ENCODE measurements at places on chromosomes 7 and 10.

DNA sequence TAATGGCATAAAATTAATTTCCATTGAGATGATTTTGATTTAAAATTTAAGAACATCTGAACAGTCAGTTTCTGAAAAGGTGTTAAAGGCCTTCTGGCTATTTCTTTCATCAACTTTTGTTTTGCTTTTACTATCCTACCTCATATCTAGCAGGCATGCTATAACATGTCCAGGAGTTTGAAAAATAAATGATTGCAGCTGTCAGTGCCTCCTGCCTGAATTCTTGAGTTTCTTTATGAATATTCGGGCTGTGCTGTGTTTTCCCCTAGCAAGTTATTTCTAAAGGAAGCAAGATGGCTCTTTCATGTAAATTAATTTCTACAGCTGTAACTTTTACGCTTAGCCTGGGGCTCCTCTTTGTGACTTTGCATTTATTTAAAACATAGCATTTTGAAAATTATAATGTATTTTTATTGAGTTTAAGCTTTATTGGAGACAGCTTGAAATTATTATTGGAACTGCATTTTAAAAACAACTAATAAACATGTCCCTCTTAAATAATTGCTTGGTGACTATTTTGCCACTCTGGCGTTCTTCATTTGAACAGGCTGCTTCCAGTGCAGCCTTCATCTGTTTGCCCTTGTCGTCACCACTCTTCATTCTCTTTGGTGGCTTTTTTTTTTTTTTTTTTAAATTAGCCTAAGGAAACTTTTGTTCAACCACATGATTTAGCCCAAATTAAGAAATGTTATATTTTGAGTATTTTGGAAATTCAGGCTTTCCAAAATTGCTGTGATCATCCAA is 1083.4 kb upstream of the LRRN3 start:
- DNase-seq, result no peak

- no peak for DNase-seq
Observed at GRCh38 chr10:59036311-59037017, 140.0 kb upstream of the PHYHIPL start.

DNA sequence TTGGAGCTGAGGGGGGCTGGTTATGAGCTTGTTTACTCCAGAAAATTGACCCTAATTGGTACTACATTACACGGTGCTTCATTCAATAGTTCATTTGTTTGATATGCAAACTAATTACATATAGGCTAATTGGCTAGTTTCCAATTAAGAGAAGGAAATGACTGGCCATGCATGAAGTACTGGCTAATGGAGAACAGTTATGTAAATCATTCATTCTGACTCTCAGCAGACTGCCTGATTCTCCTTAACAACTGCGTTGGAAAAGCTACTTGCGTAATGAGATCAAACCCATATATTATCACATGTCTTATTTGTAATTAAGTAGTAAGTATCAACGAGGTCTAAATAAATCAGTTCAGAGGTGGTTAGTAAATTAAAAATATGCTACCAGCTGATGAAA is 81.8 kb upstream of the CTTNBP2 start:
- no peak for DNase-seq

GRCh38 chr7:123987445-123987844 is 45.4 kb downstream of the TMEM229A start:
- no peak for DNase-seq

- no peak for DNase-seq
Observed at GRCh38 chr7:83581667-83582435, 67.1 kb downstream of the SEMA3E start.

DNA sequence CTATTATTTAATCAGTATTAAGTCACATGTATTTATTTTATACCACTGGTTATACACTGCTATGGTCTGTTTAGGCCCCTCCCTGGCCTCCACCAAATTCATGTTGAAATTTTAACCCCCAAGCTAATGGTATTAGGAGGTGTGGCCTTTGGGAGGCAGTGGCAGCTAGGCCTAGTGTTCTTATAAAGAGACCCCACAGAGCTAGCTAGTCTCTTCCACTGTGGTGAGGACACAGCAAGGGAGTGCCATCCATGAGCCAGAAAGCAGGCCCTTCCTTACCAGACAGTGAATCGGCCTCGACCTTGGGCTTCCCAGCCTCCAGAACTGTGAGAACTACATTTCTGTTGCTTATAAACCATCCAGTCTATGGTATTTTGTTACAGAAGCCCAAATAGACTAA is 28.7 kb downstream of the RBM48 start:
- no peak for DNase-seq

GRCh38 chr10:99976886-99977665 is 32.7 kb downstream of the DNMBP start:
- DNase-seq, result no peak

DNA sequence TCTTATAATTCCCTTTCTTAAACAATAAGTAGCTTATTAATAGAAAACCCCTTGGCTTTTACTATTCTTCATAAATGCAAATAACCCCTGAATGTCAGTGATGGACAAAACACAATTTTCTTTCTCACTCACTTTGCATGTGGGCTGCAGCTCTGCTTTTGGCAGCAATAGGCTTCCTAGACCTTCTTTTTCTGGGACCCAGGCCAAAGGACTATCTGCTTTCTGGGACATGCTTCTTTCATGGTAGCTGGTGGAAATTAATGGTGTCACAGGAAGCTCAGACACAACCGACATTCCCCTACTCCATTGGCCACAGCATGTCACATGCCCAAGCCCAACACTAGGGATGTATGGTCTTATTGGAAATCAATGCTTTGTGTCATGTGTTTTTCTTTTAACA is 134.3 kb upstream of the MDFIC start:
- no peak for DNase-seq

DNA sequence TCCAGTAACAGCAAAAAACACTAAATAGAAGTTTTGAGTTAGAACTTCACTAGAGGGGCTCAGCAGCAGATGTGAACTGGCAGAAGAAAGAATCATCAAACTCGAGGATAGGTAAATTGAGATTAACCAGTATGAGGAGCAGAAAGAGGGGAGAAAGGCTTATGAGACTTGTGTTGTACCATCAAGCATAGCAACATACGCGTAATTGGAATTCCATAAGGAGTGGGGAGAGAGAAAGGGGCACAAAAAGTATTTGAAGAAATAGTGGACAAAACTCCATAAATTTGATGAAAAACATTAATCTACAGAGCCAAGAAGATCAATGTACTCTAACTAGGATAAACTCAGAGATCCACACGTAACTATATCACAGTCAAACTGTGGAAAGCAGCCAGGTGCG is 48.3 kb downstream of the RBAK start:
- DNase-seq, result no peak

DNA sequence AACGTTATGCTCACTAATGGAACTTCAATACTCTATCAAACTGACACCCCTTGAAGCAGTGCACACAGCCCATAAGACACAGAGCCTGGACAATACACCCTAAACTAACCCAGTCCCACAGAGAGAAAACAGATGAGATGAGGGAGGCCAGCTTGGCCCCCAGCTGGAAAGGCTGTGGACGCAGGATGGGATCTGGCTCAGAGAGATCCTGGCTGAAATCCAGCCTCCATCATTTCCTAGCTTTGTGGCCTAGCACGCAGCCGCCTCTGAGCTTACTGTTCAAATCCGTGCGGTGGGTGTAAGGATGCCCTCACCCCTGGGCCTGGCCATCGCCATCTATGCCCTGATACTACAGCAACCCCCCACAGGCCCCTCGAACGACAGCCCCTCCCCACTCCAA is 32.7 kb downstream of the SNX8 start:
- DNase-seq, result no peak

DNA sequence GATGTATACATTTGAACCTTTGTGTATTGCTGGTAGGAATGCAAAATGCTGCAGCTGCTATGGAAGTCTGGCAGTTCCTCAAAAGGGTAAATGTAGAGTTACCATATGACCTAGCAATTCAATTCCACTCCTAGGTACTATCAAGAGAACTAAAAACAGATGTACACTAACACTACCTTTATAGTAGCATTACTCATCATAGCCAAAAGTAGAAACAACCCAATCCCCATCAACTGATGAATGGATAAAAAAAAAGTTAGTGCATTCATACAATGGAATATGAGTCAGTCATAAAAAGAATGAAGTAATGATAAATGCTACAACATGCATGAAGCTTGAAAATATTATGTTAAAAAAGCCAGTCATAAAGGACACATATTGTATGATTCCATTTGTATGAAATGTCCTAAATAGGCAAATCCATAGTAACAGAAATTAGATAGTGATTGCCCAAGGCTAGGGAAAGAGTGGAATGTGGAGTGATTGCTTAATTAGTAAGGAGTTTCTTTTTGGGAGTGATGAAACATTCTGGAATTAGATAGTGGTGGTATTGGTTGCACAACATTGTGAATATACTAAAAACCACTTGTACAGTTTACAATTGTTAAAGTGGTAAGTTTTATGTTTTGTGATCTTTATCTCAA is 96.4 kb upstream of the AOAH start:
- no peak for DNase-seq

DNA sequence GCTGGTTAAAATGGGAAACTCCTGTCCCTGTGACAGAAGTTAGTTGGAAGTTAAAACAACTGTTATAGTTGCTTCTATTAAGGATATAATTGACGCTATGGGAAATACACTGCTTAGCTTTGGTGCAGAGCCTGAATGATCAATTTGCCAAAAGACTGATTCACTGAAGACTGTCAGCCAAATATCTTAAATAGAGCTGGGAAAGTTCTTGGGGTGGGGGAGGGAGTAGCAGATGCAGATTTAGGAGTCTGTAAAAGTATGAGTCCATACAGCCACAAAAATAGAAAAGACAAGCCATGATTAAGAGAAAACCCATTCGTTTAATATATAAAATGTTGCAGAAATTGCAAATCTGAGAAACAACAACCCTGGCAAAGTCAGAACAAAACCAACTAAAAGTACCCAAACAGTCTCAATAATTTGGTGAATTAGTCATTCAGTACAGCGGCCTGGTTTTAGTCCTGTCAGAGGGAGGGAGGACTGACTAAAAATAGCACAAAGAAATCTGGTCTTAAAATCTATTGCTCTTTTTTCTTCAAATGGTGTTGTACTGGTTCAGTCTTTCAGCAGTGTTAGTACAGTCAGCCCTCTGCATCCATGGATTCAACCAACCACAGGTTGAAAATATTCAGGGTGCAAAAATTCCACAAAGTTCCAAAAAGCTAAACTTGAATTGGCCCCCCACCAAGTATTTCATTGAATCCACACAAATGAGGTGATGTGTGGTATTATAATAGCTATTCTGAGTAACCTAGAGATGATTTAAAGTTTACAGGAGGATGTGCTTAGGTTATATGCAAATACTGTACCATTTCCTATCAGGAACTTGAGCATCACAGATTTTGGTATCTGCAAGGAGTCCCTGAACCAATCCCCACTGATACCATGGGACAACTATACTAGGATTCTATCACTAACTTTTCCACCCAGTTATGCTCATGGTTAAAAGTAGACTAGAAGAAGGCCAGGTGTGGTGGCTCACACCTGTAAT is 30.0 kb downstream of the STK17A start:
- DNase-seq, result no peak

GRCh38 chr7:130662426-130662825 is 6.1 kb downstream of the COPG2 start:
- DNase-seq, result no peak

DNA sequence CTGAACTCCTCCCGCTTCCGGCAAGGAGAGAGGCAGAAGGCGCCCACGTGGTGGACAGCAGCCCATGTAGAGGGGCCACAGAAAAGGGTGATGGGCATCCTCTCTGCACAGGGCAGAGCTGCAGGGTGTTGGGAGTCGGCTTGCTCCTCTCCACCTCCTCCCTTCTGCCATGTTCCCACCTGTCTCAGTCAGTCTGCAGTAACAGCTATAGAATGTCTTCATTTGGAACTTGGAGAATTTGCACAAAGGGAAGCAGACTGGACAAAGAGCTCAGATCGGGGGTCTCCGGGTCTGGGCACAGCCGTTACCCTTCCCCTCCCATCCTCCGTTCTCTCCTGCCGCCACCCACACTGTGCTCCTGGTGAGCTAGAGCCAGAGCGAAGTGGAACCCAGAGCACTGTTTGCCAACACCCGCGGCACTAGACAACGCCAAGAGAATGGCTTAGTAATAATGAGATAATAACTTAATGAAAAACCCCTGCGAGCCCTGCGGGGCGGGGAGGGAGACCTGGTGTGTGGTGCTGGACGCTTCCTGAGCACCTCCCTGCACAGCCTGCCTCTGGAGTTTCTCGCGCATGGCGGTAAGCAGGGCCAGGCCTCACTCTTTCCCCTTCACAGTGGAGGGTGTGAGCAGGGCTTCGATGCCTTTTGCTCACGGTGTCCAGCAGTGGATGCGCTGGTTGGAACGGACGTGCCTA is 254.7 kb downstream of the PAXIP1 start:
- DNase-seq, result no peak

DNA sequence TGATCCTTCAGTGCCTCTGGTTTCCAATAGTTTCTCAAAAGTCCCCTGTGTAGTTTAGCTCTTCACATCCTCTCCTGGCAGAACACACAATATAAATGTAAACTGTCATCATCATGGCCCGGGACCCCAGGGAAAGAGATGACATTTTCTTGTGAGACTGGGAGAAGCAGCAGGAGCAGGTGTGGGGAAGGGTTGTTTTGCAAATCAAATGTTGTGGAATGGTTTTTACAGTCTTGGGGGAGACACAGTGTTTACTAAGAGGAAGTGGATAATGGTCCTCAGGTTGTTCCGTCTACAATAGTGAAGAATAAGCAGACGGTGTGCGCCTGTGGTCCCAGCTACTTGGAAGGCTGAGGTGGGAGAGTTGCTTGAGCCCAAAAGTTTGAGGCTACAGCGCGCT is 159.1 kb downstream of the SEC23IP start:
- DNase-seq, result no peak

DNA sequence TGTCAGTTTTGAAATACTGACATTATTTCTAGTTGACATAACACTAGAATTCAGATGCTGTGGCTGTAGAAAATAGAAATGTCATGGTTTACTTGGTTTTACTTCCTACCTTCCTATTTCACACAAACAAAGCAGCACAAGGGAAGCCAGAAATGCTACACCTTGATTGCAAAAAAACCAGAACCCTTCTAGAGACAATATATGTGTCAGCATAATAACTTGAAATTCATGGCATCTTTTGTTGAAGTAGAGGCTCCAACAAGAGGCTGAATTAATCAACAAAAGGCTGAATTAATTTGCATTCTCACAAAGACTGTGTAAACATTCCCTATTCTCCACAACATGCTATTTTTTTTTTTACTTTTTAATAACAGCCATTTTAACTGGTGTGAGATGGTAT is 25.2 kb downstream of the ZNF117 start:
- no peak for DNase-seq

- DNase-seq, result no peak
Observed at GRCh38 chr7:34451923-34452322, 206.1 kb upstream of the NPSR1 start.

Data from thyroid gland (tissue), 4 donors.